Bronchus fibroblast of lung (primary cell): ENCODE measurements at places on chromosomes 5 and 9. TPM values are rescaled to one million over a fixed set of nuclear protein-coding genes. Genes with fewer than 3 reads are reported as not detected.

KIF12 gene
- total RNA-seq: not detected in 2 replicates

CCDC192 gene
- not detected in 2 replicates for total RNA-seq

SERF1A gene
- 1.5 and 5.2 TPM in 2 replicates for total RNA-seq

SPINK13 gene
- total RNA-seq: not detected in 2 replicates

FST gene
- total RNA-seq: 84.3 and 98.4 TPM in 2 replicates

C9orf43 gene
- 0.45 TPM in 1 of 2 replicates, not detected in the other for total RNA-seq

SPOCK1 gene
- total RNA-seq: 1.2 and 1.7 TPM in 2 replicates

CTXN3 gene
- not detected in 2 replicates for total RNA-seq

PCDHGC4 gene
- 0.17 and 0.30 TPM in 2 replicates for total RNA-seq

LECT2 gene
- not detected in 2 replicates for total RNA-seq

IL3 gene
- total RNA-seq: not detected in 2 replicates

LMX1B gene
- total RNA-seq: not detected in 2 replicates

CYSRT1 gene
- total RNA-seq: 0.74 and 1.2 TPM in 2 replicates

ECPAS gene
- total RNA-seq: 55.3 and 57.5 TPM in 2 replicates

GRM6 gene
- total RNA-seq: not detected in 2 replicates

ENTPD8 gene
- total RNA-seq: not detected in 2 replicates

KIF27 gene
- 0.67 and 1.5 TPM in 2 replicates for total RNA-seq

CCIN gene
- 0.84 and 0.89 TPM in 2 replicates for total RNA-seq

PCDHB14 gene
- under 0.01 TPM in 1 of 2 replicates, not detected in the other for total RNA-seq

TMEM8B gene
- total RNA-seq: 3.9 and 4.3 TPM in 2 replicates

OR1J4 gene
- not detected in 2 replicates for total RNA-seq

LPAR1 gene
- total RNA-seq: 106 and 111 TPM in 2 replicates

PTTG1 gene
- total RNA-seq: 337 and 344 TPM in 2 replicates

GLE1 gene
- total RNA-seq: 28.1 TPM in 2 replicates

CMBL gene
- 3.4 and 5.9 TPM in 2 replicates for total RNA-seq

KIF4B gene
- not detected in 2 replicates for total RNA-seq

CA9 gene
- 0.74 and 0.84 TPM in 2 replicates for total RNA-seq
